AG04449 (cell line): ENCODE measurements at places on chromosomes 1 and 21.

GRCh38 chr1:223249854-223250631, 107.0 kb upstream of the TLR5 start:
- no peak for DNase-seq

DNA sequence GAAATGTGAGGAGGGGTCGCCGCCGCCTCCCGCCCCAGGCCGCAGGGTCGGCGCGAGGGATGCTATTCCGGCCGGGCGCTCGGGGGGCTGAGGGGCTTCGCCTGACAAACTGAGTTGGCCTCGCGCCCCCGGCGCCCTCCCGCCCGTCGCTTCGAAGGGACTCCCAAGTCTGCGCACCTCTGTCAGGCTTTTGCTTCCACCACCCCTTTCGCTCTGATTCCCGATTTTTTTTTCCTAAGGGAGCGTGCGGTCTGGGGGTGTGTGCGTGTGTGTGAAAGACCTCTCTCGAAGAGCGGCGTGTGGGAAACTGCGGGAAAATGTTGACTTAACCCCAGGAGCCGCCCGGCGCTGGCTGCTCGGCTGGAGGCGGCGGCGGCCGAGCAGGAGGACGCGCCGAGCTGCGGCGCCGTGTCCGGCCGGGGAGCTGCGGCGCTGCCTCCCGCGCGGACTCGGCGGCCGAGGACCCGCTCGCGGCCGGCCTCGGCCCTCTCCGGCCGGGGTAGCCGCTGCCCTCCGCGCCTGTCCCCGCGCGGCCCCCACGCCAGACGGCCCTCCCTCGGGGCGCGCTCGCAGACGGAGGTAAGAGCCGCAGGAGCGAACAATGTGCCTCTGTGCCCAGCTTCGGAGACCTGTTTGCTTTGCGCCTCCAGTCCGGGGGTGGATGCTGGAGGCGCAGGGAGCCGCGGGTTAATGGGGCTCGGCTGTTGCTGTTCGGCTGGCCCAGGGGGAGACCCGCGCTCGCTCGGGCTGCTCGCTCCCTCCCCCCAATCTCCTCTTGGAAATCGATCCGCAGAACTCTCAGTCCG, 1.1 kb downstream of the ADGRL2 start:
- no peak for DNase-seq

DNA sequence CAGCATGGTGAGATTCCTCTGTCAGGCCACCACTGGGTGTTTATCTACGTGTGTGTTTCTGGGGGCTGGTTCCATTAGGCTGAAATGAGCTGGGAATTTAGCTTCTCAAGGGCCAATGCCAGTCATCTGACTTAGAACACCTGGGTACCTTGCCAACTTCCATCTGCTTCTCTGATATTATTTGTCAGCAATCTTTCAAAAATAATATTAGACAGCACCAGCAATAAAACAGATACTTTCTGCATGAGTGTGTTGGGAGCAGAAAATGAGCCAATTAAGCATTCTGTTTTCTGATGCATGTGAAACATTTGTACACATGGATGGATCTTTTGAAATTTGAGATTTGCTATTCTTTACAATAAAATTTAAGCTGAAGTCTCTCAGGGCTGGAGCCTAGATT, 124.1 kb downstream of the RYR2 start:
- no peak for DNase-seq

- no peak for DNase-seq
Observed at GRCh38 chr1:63004868-63005267, 220.9 kb downstream of the ATG4C start.

GRCh38 chr1:222557148-222557547, 9.2 kb upstream of the HHIPL2 start:
- DNase-seq: no peak

DNA sequence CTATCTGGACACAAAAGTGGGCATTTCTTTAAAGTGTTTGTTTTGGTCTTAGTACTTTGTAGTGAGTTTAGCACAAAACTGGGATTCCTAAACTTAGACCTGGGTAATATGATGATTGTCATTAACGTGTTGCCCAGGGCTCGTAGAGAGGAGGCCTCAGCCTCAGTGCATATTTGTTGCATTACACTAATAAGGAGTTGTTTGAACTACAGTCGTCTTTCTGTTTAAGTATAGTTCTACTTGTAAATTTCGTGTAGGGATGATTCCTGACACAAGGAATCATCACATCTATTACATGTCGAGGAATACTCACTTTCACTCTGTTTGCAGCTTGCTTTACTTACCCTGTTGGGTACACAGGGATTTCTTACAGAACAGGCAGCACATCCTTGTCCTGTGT, 85.0 kb downstream of the PRDM2 start:
- DNase-seq: no peak

GRCh38 chr21:31801551-31802219, 69.8 kb upstream of the SCAF4 start:
- DNase-seq: no peak

- no peak for DNase-seq
Observed at GRCh38 chr1:30525631-30525970, 197.8 kb downstream of the MATN1 start.

DNA sequence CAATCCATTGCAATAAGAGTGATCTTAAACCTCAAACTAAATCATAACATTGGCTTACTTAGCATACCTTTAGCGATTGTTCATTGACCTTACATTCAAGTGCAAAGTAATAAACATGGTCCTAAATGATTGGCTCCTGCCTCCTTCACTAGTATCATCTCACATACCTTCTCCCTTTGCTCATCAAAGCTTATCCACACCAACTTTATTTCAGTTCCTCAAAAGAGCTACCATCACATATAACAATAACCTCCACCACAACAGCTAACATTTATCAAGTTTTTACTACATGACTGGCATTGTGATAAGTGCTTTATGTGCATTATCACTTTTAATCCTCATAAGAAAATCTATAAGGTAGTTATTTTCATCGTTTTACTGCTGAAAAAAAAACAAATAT, 198.8 kb downstream of the COL24A1 start:
- DNase-seq: no peak

DNA sequence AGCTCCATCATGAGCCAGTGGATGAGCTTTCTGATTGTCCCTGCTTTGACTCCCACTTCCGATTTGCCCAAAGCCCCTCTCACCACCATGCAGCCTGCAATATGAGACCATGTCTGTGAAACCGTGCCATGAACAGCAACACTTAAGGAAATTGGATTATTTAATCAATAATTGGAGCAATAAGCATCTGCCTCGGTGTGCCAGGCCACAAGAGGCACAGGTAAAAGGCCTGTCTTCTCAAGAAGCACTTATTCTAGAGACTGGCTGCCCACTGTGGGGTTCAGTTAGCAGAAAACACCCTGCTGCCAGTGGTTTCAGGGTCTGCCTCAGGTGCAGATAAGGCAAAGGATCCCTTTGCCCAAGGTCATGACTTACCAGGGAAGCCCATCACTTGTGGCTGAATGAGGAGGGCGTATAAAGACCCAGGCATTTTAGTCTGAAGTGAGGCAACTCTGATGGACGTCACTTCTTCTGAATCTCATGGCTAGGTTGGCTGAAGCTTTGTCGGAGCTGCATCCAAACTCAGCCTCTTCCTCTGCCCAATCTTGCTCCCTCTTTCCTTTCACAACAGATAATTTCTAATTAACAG, 7.1 kb upstream of the CHI3L2 start:
- DNase-seq: no peak

GRCh38 chr21:35236090-35236489, 187.0 kb upstream of the RUNX1 start:
- no peak for DNase-seq

- DNase-seq: no peak
Observed at GRCh38 chr21:39104911-39105310, 78.3 kb downstream of the PSMG1 start.

GRCh38 chr1:22101199-22101598, 41.7 kb downstream of the WNT4 start:
- no peak for DNase-seq

DNA sequence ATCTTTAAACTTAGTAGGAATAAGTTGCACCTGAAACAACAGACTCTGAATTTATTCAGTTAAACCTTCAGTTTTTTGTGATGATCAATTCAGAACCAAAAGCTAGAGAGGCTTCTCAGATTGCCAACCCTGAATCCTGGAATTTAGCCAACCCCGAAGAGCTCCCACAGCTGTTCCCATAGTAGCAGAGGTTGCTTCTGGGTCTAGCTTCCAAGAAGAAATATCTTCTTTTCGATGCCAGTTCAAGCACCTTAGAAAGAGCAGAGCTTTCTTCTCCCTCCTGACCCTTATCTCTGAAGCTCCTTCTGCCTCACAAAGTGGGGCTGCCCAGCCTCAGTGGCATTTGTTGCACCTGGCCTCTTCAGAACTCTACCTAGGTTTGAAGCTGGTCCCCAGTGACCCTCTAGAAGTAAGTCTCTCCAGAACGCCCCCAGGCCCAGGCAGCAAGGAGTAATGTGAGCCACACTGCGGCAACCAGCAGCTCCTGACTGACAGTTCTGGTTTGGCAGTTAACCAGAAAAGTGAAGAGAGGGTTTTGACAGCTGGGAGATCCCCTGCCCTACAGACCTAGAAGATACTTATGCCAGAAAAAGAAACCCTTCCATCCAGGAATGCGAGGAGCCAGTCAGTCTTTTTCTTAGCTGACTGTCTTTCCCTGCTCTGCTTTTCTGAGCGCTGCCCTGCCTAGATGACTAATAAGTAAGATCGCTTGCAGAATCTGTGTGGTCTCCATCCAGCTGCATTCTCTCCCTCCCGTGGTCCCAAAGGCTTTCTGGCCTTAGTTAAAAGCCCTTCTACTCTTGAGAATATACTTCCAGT, 165.9 kb downstream of the ADGRL4 start:
- peak; percentile 51 for DNase-seq

GRCh38 chr21:26563856-26564503, 9.1 kb downstream of the CYYR1 start:
- DNase-seq: no peak

GRCh38 chr1:182206626-182207239, 145.2 kb upstream of the ZNF648 start:
- no peak for DNase-seq

GRCh38 chr1:173212952-173213491, 5.9 kb upstream of the TNFSF4 start:
- no peak for DNase-seq

DNA sequence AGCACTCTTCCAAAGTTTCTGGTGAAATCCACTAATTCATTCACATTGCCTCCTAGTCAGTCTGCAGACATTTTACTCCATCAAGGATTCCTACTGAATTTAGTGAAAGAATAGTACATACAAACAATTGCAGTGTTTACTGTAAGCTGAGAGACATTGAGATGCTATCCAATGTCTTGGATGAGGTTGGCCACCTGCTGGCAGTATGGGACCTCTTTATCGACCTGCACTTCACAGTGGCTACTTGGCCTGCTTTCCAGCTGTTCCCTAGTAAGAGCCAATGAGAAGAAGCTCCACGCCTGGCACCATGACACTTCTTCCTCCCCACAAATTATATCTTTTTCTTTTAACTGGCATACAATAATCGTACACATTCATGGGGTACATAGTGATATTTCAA, 51.5 kb upstream of the LRIF1 start:
- no peak for DNase-seq

GRCh38 chr1:2072891-2073290, 22.7 kb downstream of the PRKCZ start:
- no peak for DNase-seq

GRCh38 chr1:208683141-208683540, 439.0 kb upstream of the PLXNA2 start:
- DNase-seq: no peak

DNA sequence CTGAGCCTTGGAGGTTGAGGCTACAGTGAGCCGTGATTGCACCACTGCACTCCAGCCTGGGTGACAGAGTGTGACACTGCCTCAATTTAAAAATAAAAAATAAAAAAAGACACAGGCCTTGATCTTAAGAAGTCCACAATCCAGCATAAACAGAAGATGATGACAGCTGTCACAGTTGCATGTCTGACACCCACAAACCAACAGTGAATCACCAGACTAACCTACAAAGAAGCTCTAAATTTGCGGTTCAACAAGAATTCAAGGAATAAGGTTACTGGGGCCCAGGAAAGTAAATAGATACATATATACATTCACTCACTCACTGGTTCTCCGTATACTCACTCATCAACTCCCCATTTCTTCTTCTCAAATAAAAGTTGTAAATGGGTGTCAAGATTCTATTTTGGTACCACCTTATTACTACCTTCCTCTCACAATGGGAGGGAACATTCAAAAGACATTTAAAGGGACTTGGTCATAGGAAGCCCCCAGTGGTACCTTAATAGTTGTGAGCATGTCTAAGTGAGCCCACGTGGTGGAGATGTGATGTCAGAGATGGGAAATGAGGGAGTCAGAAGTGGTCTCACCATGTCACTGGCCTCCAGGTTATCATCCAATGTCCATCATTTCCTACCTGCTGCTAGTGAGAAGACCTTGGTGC, 66.9 kb upstream of the PRDX6 start:
- no peak for DNase-seq

DNA sequence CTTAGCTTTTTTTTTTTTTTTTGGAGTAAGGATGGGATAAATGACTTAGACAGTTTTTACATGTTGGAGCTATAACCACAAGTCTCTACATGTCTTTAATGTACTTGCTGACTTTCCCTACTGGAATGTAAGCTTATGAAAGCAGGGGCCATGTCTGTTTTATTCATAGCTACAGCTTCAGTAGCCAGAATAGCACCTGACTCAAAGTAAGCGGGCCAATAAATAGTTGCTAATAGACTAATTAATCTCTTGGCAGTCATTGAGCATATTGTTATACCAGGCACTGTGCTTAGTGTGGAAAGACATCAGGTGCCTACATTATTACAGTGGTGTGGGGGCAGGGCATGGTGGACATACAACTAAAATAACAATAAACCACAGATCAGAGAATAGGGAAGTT, 84.4 kb upstream of the HOOK1 start:
- peak; percentile 81 for DNase-seq

GRCh38 chr21:16004086-16004485, 274.3 kb downstream of the USP25 start:
- DNase-seq: no peak

DNA sequence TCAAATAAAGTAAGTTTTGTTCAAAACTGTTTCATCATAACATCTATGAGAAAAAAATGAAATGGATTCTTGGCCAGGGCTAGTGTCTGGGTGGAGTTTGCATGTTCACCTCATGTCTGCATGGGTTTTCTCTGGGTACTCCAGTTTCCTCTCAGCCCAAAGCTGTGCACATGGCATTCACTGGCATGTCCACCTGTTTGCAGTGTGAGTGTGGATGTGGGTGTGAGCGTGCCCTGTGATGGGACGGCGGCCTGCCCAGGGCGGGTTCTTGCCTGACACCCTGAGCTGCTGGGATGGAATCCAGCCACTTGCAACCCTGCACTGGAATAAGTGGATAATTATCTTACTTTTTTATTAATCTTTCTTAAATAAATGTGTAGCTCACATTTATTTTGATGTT, 185.5 kb downstream of the RYR2 start:
- DNase-seq: no peak
